ENCODE measurements at places on chromosomes 2 and 18.

- DNase-seq: peak; percentile 44
Measured at GRCh38 chr18:4417714-4418113, 37.4 kb downstream of the DLGAP1 start.

DNA sequence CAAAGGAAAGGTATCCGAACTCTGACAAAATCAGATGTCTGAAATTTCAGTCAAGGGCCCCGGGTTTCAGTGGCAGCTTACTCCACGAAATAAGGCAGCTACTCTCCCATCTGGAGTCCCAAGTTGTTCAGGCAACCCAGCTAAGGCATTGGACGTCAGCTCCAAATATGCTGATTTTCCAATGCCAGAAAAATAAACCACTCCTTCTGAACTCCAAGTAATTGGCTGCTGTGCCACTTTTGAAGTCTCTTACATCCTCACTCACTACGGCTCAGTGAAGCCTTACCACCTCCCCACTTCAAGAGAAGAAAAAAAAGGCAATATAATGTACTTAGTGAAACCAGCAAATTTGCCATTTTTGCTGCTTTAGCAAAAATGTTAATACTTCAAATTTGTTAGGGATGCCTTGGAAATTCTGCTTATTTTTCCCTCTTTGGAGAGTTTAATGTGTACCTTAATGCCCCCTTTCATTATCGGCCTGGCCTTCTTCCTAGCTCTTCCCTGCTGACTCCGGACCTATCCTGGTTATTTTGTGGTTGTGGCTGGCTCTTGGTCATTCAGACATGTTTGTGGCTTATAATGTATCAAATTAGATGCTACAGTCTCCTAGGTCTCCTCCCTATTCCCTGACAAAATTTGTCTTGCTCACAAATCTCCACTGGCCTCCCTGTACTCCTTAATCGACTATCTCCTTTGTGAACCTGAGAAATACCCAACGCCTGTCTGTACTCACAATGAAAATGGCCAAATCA, 589.2 kb upstream of the ZEB2 start:
- no peak for DNase-seq

DNA sequence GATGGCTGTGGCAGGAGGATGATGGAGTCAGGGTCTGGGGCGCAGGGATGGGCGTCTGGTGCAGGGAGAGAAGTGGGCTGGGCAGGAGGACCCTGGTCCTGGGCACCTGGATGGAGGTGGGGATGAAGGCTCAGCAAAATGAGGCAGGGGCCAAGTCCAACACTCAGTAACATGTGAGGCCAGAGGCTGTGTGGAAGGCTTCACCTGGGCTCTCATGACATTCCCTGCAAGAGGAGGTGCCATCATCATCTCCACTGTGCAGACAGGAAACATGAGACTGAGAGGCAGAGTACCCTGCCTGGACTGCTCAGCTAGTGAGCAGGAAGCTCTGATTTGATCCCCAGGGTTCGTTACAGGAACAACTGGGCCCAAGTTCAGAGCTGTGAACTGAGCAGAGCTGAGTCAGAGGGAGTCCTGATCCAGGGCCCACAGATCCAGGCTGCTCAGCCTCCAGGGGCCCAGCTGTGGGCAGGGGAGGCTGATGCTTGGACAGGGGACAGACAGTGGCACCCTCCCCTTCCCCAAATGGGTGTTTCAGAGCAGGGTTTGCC, 36.9 kb downstream of the HJURP start:
- DNase-seq: no peak

DNA sequence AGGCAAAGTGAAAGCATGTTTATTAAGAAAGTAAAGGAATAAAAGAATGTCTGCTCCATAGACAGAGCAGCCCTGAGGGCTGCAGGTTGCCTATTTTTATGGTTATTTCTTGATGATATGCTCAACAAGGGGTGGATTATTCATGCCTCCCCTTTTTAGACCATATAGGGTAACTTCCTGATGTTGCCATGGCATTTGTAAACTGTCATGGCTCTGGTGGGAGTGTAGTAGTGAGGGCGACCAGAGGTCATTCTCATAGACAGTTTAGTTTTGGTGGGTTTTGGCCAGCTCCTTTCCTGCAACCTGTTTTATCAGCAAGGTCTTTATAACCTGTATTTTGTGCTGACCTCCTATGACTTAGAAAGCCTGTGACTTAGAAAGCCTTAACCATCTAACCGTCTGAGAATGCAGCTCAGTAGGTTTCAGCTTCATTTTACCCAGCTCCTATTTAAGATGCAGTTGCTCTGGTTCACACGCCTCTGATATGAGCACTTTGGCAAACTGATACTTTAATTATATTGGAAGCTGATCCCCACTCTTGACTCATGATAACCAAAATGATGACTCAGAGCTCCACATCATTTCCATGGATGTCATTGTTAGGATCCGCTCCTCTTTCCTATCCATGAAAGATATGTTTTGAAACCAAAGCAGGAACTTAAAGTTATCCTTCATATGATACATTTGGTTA, 14.5 kb upstream of the ERMN start:
- DNase-seq: no peak

DNA sequence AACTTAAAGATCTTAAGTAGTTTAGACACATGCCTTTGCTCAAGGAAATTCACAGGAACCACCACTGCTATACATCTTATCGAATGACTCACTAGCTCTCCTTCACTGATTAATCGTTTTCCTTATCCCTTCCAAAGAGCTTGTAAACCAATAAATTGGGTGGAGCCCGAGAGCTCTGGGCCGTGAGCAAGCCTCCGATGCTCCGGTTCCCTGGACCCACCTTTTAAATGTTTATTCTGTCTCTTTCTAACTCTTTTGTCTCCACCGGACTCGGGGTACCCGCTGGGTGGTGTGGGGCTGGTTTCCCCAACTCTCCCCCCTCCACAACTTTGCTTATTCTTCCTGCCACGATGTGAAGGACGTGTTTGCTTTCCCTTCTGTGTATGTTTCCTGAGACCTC, 292.9 kb upstream of the TMEFF2 start:
- DNase-seq: no peak

DNA sequence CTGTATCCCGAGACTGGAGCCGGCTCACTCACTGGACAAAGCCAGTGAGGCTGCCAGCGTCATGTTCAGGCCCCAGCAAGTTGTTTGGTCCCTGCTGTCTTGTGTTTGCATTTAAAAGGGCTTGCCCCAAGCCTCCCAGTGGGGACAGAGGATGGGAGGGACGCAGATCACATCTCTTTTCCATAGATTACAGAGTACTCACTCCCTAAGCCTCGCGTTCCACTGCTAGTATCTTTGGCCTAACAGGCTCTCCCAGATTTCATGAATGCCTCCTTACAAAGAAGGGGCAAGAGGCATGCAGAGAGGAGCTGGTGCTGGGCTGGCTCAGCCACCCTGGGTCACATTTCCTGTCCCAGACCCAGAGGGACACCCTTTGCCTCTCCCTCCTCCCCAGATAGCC, 59.1 kb downstream of the CMPK2 start:
- DNase-seq: no peak

DNA sequence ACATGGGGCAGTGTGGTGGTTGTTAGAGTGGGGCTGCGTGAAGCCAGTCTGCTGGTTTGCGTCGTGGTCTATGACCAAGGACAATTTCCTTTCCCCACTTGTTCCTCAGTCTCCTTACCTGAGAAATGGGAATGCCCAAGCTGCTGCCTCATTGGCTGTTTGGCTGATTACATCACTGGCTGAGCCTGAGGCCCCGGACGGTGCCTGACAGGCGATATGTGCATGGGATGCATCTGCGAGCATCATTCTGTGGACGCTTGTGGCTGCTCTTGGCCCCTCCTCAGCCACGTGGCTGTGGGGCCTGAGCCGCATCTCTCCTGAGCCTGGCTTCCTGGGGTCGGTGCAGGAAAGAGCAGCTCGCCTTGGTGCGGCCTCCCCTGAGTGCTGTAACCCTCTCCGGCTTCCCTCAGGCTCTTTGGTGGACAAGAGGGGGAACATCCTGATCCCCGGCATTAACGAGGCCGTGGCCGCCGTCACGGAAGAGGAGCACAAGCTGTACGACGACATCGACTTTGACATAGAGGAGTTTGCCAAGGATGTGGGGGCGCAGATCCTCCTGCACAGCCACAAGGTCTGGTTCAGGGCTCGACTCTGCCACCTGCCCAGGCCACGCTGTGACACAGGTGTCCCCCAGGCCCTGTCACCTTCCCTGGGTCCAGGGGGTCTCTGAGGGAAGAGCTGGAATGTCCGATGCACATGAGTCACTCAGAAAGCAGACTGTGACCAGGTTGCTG, 17.2 kb downstream of the CNDP2 start:
- DNase-seq: no peak

DNA sequence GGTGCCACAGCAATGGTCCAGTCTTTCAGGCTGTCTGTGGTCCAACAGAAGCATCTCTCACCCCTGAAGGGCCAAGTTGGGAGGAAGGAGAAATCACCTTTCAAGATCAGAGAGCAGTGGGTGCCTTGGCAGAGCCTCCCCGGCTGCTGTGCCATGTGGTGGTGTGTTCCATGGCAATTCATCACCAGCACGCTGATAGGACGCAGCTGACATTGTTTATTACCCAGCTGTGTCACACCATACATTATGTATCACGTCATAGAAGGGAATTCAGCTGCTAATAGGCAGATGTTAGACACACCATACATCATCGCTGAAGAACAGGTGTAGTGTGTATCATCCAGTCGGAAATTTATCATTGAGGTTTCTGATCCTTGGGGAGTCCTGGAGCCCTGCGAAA, 29.6 kb upstream of the RPL31 start:
- DNase-seq: no peak

DNA sequence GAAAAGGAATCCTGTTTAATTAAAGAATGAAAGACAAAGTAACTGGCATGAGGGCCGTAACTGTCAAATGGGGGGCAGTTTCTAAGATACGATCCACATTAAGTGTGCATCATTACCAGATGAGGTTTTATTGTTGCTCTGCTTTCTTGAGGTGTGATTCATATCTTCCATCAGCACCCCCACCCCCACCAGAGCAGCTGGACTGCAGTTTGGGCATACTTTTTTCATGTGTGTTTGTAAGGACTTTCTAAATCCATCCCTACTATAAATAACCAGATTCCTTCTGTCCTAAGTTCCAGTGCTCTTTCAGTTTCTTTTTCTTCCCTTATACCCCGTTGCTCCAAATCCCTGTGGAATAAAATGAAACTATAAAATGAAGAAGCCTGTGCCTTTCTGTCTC, 142.1 kb downstream of the CDCA7 start:
- DNase-seq: no peak

DNA sequence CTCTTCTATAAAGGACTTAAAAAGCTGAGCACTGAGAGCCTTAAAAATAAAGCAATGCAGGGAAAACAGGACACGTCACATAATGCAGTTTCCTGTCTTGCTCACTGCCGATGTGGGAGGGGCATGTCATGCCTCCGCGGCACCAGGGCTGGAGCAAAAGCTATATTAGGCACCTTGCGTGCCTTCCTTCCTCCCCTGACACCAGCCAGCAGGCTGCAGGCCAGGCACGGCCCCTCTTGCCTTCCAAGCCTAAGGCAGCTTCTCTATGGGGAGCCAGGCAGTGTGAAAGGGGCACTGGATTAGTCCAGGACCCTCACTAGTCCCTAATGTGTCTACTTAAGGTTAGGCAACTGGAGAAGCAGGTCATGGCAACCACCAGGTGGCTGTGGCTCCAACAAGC, 26.3 kb downstream of the MRPL35 start:
- no peak for DNase-seq

- no peak for DNase-seq
Measured at GRCh38 chr18:36130883-36131653, 1.4 kb downstream of the ELP2 start.

DNA sequence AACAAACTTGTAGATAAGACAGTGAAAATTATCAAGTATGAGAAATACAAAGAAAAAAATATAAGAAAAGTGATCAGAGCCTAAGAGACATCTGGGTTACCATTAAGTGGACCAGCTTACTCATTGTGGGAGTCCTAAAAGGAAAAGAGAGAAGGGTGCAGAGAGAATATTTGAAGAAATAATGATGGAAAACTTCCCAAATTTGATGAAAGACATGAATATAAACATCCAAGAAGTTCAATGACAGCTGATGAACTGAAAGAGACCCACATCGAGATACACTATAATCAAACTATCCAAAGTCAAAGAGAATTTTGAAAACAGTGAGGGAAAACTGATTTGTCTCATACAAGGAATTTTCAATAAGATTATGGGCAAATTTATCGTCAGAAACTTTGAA, 22.5 kb downstream of the ARHGAP25 start:
- DNase-seq: no peak

GRCh38 chr2:10834068-10834655, 21.6 kb upstream of the PDIA6 start:
- DNase-seq: no peak

DNA sequence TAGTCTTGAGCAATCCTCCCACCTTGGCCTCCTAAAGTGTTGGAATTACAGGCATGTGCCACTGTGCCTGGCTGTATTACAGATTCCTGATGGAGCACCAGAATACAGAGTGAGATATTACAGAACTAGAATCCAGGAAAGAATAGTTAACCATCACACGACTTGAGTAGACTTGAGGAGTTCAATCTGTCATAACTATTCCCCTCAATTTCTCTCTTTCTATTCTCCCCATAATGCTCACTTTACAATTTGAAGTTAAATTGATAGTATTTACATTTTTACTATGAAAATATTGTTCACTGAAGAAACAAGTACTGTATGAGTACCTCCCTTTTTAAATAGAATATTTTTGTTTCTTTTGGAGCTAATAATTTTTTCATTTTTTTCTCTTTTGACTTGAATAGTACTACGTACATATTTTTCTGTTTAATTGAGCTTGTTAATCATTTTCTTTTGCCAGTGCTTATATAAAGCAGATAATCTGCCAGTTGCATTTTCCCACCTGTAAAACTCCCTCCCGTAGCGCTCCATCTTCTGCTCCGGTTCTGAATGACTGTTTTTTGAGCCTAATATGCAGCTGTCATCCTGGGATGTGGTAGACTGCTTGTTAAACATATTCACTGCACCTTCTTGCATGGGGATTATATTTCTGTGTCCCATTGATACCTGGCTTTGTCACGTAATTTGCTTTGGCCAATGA, 105.5 kb downstream of the MYCN start:
- no peak for DNase-seq

DNA sequence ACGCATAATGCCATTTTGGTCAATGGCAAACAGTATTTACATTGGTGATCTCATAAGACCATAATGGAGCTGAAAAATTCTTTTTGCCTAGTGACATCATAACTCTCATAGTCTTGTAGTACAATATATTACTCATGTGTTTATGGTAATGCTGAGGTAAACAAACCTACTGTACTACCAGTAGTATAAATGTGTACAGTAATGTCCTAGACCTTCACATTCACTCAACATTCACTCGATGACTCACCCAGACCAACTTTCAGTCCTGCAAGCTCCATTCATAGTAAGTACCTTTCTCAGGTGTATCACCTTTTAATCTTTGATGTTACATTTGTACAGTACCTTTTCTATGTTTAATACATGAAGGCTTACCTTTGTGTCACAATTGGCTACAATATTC, 558.2 kb upstream of the PIK3C3 start:
- no peak for DNase-seq

- no peak for DNase-seq
Measured at GRCh38 chr2:143433251-143433650, 304.0 kb downstream of the ARHGAP15 start.

- DNase-seq: no peak
Measured at GRCh38 chr2:240217431-240218301, 77.2 kb upstream of the OTOS start.

GRCh38 chr2:180196419-180196977, 189.4 kb upstream of the CWC22 start:
- no peak for DNase-seq

All from DMS79 treated with DMSO at 0.1 percent for 48 hours (cell line).